ENCODE measurements at places on chromosomes 6 and 20.

DNA sequence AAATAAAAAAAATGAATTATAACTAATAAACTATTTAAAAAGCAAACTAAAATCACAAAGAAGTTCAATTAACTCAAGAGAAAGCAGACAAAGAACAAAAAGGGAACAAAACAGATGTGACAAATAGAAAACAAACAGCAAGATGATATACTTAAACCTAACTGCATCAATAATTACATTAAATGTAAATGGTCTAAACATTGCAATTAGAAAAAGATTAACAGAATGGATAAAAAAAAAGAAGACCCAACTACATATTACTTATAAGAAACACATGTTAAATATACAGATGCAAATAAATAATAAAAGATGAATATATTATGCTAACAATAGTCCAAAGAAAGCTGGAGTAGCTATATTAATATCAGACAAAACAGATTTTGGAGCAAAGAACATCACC is 35.1 kb upstream of the RAB22A start:
- DNase-seq, result no peak

DNA sequence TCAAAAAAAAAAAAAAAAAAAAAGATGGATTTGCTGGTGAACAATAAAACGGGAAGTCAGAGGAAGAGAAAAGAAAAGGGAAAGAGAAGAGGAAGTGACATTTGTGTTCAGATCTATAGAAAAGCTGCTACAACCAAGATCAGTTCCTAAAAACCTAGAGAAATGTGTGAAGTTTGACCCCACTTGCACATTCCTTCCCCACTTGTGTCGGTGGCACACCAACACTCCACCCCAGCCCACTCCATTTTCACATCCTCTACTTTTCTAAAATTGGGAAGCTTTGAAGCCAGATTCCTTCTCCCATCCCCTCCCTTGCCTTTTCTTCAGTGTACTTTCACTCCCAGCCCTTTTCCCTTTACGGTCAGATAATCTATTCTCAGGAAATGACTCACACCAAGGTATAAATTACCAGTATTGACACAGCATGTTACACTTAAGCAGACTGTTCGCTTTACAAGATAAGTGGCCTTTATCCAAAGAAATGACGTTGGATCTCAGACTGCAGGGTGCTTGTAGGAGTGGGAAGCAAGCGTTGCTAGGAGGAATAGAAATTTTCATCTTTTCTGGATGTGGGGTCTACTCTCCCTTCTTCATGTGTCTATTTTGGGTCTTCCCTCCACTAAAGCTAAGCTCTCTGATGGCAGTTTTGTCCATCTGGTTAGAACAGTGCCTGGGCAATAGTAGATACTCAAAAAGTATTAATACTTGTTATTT is 92.5 kb upstream of the ADGRF1 start:
- peak; percentile 85 for DNase-seq

DNA sequence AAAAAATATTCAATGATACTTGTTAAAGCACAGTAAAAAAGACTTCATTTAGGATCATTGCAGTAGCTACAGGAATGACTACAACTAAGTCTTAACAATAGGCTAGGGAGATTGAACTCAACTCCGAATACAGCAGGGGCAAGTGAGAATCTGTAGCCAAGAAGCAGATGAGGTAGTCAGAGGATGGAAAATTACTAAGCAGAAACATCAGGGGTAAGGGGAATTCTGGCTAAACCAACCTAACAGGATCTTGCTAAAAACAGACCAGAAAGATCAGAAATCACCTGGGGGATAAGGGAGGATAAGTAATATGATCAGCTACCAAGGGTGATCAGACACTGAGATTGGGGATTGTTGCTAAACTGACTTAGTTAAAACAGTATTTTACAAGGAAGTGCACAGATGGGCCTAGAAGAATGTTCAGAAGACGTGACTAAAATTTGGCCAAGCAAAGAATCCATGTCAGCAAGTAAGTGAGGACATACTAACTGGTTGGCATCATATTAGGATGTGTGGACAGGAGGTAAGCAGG is 217.5 kb downstream of the TENT5A start:
- DNase-seq, result no peak

- DNase-seq, result no peak
Observed at GRCh38 chr6:36297051-36297450, 27.2 kb downstream of the PNPLA1 start.

DNA sequence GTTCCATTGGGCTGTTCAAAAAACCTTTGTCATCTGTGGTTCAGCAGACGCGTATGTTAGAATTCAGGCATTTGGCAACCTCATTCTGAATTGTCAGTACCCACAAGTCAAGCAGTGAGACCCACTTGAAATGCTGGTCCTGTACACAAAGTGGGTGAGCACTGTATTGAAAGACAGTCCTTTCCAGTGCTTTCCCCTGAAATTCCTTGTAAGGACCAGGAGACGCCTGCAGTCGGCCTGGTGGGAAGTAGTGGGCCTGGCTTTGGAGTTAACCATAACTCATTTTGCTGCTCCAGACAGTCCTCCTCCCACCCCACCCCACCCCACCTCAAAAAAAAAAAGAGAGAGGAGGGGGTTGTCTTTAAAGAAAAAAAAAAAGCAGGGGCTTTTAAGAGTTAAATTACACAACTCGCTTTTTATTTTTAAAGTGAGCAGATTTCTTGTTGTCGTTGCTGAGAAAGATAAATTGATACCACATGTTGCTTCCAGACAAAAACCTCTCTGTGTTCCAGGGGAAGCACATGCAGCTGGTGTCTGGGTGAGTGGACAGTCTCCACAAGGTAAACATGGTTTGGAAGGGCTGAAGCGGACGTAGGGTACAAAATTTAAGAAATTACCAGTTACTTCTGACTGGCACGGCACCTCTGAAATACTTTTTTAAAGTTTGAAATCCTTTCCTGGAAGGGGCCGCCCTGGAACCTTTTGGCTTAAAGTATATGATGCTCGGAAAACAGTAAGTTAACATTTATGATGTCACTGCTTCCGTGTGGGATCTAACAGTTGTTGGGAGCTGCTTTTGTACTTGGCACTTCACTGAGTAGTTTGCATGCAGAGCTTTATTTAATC is 95.3 kb downstream of the FOXO3 start:
- peak; percentile 68 for DNase-seq

- DNase-seq, result no peak
Observed at GRCh38 chr6:8865451-8865850, 430.1 kb upstream of the SLC35B3 start.

DNA sequence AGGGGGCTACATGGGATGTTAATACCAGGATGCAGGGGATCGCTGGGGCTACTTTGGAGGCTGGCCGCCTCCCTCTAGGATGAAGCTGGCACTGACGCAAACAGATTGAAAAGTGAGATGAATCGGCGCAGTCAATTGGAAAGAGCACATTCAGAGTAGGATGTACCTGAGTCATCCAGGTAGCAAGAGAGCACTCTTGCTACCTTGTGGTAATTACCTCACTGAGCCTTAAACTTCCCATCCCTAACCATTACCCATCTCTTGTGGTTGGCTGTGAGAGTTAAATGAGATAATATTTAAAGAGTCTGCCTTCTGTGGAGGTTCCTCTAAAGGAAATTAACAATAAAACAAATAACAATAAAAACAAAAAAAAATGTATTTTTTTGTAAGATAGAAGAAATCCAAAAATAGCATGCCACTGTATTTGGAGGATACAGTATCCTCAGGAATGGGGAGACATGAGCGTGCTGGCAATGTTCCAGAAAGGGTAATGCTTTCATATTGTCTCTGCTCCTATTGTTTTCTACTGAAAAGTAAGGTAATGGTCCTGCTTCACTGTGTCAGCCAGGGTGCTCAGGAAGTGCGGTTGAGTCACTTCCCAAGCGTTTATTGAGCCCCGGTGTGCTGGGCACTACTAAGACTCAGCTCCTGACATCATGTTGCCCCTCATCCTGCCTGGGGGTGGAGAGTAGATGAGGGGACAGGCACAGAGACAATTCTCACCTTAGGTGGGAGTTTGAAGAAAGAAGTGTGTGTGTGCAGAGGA is 301.1 kb downstream of the EYA4 start:
- DNase-seq, result no peak

Data from fibroblast of skin of left biceps (primary cell).